ENCODE measurements at places on chromosomes 4 and X. TPM values are rescaled to one million over a fixed set of nuclear protein-coding genes. Genes with fewer than 3 reads are reported as not detected.

Gene FGF5
- not detected for total RNA-seq

Gene TRIM61
- 0.26 TPM for total RNA-seq

DNA sequence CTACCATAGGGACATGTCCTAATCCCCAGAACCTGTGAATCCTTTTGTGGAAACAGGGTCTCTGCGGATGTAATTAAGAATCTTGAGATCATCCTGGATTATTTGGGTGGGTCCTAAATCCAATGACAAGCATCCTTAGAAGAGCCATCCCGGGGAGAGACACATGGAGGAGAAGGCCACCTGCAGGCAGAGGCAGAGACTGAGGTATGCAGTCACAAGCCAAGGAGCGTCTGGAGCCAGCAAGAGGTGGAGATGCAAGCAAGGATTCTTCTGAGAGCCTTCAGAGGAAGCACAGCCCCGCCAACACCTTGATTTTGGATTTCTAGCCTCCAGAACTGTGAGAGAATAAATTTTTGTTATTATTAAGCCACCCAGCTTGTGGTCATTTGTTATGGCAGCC lies 13.8 kb upstream of the FAT1 start:
- no peak overlapping the region for H3K4me3 ChIP-seq
- no peaks in the 10 kb centered on the region for H3K27me3 ChIP-seq
- peaks cover 2% of the 10 kb centered on the region for H3K36me3 ChIP-seq
- peaks cover 17% of the 10 kb centered on the region for H3K4me1 ChIP-seq
- DNase-seq = no peak
- H3K27ac ChIP-seq = peak overlapping the region; percentile 83

- no peak for DNase-seq
- no peaks in the 10 kb centered on the region for H3K36me3 ChIP-seq
- H3K27ac ChIP-seq = no peak overlapping the region
- H3K27me3 ChIP-seq = no peaks in the 10 kb centered on the region
- peaks cover 6% of the 10 kb centered on the region for H3K4me1 ChIP-seq
- H3K4me3 ChIP-seq = no peak overlapping the region
Measured at GRCh38 chr4:22676063-22676462, 16.7 kb upstream of the GBA3 start.

- no peak overlapping the region for H3K27ac ChIP-seq
- H3K36me3 ChIP-seq = no peaks in the 10 kb centered on the region
- H3K4me1 ChIP-seq = peaks cover 5% of the 10 kb centered on the region
Measured at GRCh38 chr4:78780093-78780492, 3.9 kb downstream of the BMP2K start.

DNA sequence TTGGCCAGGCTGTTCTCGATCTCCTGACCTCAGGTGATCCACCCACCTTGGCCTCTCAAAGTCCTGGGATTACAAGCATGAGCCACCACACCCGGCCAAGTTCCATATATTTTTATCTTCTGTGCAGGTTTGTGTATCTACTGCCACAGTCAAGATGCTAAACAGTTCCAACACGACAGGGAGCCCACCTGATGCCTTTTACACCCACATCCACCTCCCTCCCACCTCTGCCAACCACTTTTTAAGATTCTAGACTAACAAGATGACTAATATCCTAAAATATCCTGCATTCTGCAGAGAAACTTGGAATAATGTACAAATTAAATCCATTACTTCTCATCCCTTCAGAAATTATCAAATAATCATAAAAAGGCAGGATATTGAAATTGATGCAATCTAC lies 19.3 kb upstream of the RPL34 start:
- no peaks in the 10 kb centered on the region for H3K27me3 ChIP-seq
- peaks cover 13% of the 10 kb centered on the region for H3K4me1 ChIP-seq
- peak overlapping the region; percentile 19 for H3K27ac ChIP-seq
- H3K4me3 ChIP-seq = no peak overlapping the region
- DNase-seq = no peak

Data from MCF 10A (cell line).